Parietal lobe (tissue), 2 donors: ENCODE measurements at places on chromosomes 2 and 18. TPM values are rescaled to one million over a fixed set of nuclear protein-coding genes. Genes with fewer than 3 reads are reported as not detected.

AOX1 gene
- 1.9 TPM for total RNA-seq

CCDC74B gene
- total RNA-seq = 5.6 TPM

STAT4 gene
- total RNA-seq = 6.3 TPM

LYG1 gene
- 1.6 TPM for total RNA-seq

G6PC2 gene
- total RNA-seq = not detected

IKZF2 gene
- 19.7 TPM for total RNA-seq

NEU4 gene
- total RNA-seq = 0.63 TPM

MC5R gene
- 5.0 TPM for total RNA-seq

CCDC102B gene
- 20.0 TPM for total RNA-seq

COL4A4 gene
- 0.94 TPM for total RNA-seq

CYRIA gene
- total RNA-seq = 199 TPM

MRO gene
- total RNA-seq = 0.31 TPM

ABHD3 gene
- 11.9 TPM for total RNA-seq

NYAP2 gene
- total RNA-seq = 21.9 TPM

ANKRD23 gene
- total RNA-seq = 10.6 TPM

LRP1B gene
- 117 TPM for total RNA-seq

SCYGR8 gene
- total RNA-seq = not detected

MTX2 gene
- 41.0 TPM for total RNA-seq

MLPH gene
- not detected for total RNA-seq

ZNF396 gene
- 4.4 TPM for total RNA-seq

TPO gene
- 0.31 TPM for total RNA-seq

DUSP11 gene
- total RNA-seq = 38.5 TPM

CNTNAP5 gene
- total RNA-seq = 65.1 TPM

SLC20A1 gene
- total RNA-seq = 60.7 TPM

PMAIP1 gene
- total RNA-seq = 0.94 TPM

SLC35G4 gene
- total RNA-seq = not detected

DOK6 gene
- total RNA-seq = 94.5 TPM

REG3A gene
- total RNA-seq = not detected

PLCL1 gene
- 31.0 TPM for total RNA-seq

FLACC1 gene
- 2.5 TPM for total RNA-seq

PPP1R1C gene
- total RNA-seq = 0.94 TPM

CNOT9 gene
- 53.8 TPM for total RNA-seq

PSMG2 gene
- 79.2 TPM for total RNA-seq

FBXO15 gene
- 5.9 TPM for total RNA-seq

FABP1 gene
- total RNA-seq = not detected

SMYD1 gene
- not detected for total RNA-seq

ALK gene
- 2.5 TPM for total RNA-seq

STK39 gene
- total RNA-seq = 39.4 TPM

FOXI3 gene
- total RNA-seq = 0.63 TPM

ZSWIM2 gene
- total RNA-seq = 0.63 TPM

SP9 gene
- 20.0 TPM for total RNA-seq

EXOC6B gene
- 105 TPM for total RNA-seq

SPIRE1 gene
- 163 TPM for total RNA-seq

UGT1A1 gene
- not detected for total RNA-seq

GPR39 gene
- 10.0 TPM for total RNA-seq

TLX2 gene
- not detected for total RNA-seq

POTEJ gene
- total RNA-seq = not detected

IL1A gene
- not detected for total RNA-seq

ARHGAP25 gene
- total RNA-seq = 1.3 TPM

AQP4 gene
- 57.9 TPM for total RNA-seq

CRYGC gene
- not detected for total RNA-seq

AGXT gene
- total RNA-seq = not detected

MYL12B gene
- total RNA-seq = 143 TPM

LRP2 gene
- 1.3 TPM for total RNA-seq

ST8SIA3 gene
- total RNA-seq = 16.6 TPM

SMC6 gene
- total RNA-seq = 43.8 TPM

C2orf66 gene
- 1.3 TPM for total RNA-seq

GRHL1 gene
- 5.9 TPM for total RNA-seq

NCKAP5 gene
- 19.7 TPM for total RNA-seq

SPEG gene
- total RNA-seq = 24.7 TPM
